ENCODE measurements at places on chromosomes 3 and 15.

DNA sequence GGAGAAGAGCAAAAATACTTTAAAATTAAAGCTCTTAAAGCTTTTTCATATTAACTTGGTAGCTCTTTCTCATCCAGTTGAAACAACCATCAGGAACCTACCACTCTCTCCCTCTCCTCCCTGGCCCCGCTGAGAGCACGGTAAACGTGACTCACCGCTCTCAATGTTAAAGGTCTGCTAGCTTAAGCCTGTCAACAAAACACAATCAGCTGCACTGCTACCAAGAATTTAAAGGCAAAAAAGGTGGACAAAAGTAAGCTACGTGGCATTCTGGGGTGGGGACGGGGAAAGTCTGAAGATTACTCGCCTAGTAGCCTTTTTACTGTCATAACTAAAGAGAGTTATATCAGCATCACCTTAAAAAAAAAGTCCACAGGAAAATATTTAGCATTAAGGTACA lies 8.4 kb upstream of the GP5 start:
- DNase-seq: no peak

- no peak for DNase-seq
Measured at GRCh38 chr3:192060160-192060781, 599.3 kb downstream of the PYDC2 start.

DNA sequence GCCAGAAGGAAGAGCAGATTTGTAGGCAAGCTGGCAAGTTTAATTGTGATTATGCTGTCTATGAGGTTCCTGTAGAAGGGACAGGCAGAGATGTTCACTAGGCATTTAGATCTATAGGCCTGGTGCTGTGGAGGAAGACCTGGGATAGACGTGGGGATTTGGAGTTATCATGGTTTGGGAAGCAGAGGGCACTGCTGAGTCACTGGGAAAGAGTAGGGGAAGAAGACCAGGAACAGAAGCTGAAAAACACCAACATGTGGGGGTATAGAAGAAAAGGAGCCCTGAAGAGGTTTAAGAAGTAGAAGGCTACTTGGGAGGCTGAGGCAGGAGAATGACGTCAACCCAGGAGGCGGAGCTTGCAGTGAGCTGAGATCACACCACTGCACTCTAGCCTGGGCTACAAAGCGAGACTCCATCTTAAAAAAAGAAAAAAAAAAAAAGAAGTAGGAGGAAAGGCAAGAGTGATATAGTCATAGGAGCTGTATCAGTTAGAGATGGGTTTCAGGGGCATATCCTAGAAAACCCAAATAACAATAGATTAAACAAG lies 19.3 kb downstream of the GRK7 start:
- DNase-seq: no peak

- no peak for DNase-seq
Measured at GRCh38 chr3:191094057-191094845, 104.8 kb upstream of the OSTN start.

DNA sequence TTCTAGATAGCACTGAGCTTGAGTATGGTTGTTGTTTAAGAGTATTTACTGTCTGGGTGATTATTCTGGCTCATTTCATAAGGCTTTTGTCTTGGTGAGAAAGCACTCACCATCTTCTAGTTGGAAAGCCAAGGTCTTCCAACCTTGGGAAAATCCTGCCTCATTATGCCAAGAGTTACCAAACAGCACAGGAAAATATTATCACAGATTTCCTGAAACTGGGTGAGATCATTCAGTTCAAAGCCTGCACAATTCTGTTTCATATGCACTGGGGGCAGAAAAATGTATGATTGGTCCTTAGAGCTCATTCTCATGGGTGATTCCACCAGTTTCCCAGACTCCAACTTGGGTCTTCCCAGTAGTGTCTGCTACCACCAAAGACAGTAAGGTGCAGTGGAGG lies 291.8 kb downstream of the RORA start:
- no peak for DNase-seq

DNA sequence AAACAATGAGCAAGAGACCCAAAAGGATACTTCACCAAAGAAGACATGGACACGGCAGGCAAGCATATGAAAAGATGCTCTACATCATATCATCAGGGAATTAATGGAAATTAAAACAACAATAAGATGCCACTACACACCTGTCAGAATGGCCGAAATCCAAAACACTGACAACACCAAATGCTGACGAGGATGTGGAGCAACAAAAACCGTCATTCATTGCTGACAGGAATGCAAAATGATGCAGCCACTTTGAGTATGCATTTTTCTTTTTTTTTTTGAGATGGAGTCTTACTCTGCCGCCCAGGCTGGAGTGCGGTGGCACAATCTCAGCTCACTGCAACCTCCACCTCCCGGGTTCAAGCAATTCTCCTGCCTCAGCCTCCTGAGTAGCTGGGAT lies 19.0 kb downstream of the EDC3 start:
- DNase-seq: no peak

DNA sequence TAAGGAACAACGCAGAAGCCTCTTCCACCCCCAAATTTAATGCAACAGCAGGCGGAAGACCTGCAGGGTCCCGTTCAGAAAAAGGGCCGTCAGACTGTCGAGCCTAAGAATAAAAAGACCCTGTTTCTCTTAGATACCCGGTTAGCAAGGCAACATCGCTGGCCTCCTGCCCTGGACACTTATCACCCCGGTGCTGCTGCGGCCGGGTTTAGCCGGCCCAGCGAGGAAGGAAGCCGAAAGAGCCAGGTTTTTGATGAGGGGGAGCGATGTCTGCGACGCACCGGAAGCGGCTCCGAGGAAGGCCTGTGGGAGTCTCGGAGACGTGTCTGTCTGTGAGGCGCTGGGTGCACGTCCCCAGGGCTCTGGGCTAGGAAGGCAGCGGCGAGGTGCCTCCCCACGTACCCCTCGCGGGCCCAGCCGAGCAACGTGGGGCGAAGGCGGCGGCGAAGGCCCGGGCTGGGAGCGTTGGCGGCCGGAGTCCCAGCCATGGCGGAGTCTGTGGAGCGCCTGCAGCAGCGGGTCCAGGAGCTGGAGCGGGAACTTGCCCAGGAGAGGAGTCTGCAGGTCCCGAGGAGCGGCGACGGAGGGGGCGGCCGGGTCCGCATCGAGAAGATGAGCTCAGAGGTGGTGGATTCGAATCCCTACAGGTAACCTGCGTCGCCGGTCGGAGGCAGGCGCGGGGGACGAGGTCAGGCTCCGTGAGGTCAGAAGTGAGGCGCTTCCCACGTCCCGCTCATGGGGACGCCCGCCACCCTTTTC lies at the start of gene UBA5:
UBA5 (plus strand) TSS at position 278 of the 759 bp plus-strand sequence; CDS start at position 487, 209 bp downstream.
- DNase-seq: peak; percentile 79

DNA sequence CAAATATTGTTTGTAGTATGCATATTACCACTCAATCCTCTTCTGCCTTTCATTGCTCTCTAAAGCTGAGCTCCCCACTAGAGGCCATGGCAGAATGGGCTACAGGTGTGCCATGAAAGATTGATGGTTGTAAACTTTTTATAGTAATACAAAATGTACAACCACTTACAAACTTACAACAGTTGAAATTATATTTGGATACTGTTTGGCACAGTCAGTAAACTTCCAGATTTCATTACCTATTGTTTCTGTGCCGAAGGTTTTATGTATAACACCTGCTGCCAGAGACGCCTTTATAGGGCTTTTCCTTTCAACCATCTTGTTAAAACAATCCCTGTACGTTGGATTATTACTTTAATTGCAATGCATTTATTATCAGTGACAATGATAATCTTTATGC lies 7.0 kb downstream of the ROPN1 start:
- no peak for DNase-seq

DNA sequence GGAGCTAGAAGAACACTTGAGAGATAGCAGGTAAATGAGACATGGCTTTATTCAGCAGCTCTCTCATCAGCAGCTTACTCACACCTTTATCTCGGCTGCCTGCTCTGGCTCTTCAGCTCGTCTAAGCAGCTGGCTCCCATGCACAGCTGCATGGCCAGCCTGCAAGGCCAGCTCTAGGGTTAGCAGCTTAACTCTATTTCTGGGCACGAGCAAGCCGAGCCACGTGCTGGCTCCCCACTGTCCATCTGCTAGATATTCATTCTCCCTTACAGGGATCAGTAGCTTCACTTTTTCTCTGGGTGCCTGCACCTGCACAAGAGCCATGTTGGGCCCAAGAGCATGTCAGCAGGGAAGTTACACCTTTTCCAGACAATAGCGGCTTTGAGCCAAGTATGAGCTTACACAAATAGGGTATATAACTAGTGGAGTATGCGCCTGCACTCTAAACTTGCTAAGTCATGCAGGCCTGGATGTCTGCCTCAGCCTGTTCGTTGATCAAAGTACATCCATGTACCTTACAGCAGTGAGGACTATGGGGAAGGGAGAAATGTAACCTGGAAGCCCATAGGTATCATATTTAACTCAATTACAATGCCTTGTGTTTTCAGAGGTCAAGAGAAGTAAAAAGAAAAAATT lies 174.9 kb upstream of the SNTN start:
- DNase-seq: no peak

DNA sequence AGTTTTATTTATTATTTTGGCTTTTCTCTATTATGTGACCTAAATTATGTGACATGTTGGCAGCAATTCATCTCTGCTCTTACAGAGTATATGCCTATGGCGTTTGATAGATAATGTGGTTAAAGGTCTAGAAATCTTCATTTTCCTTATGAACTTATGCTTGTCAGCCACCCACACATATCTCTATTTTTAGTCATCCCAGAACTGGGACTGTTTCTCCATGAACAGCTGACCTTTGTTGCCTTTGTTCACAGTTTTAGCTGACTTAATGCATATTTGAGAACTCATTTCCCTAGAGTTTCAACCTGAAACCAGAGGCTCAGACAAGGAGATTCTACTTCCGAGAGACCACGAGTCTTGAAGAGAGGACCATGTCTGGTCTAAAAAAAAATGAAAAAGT lies 176.5 kb downstream of the RAP2B start:
- no peak for DNase-seq

DNA sequence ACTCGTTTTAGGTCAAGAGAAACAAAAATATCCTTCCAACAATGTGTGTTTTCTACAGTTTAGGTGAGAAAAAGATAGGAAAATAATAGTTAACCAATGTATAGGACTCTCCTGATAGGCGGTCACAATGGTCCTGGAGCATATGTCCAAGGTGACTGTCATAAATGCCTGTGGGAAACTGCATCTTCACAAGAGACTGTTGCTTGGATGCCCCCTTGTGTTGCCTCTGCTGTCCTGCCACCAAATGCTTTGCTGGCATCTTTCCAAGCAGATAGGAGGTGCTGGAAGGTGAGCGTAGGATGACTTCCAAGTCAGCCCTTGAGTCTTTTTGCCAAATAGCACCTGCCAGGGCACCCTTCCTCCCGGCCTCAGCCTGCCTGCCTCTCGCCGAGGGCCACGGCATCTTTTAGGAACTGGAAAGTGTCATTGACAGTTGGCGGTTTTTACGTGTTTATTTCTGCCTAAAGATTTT lies 24.1 kb upstream of the SACM1L start:
- peak; percentile 74 for DNase-seq

GRCh38 chr3:156808025-156808424 lies 18.1 kb upstream of the LEKR1 start:
- no peak for DNase-seq

- no peak for DNase-seq
Measured at GRCh38 chr3:111227216-111227615, 155.6 kb downstream of the NECTIN3 start.

DNA sequence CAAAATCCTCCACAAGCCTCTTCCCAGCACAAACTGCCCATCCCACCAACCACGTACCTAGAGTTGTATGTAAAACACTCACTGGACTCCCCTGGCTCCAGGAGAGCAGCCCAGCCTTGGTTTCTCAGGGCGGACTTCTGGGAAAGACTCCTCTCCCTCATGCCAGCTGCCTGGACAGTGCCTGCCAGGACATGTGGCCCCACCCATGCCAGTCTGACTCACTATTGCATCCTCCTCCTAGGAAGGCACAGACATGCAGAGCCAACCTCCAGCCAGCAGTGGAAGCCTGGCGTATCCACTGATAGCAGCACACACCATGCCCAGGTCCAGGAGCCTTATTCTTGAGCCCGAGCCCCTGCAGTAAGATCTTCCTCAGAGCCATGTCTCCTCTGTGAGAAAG lies 8.6 kb downstream of the PKM start:
- no peak for DNase-seq

GRCh38 chr3:33391255-33391995 lies 48.8 kb downstream of the UBP1 start:
- no peak for DNase-seq

GRCh38 chr3:53858096-53858741 lies 11.9 kb downstream of the IL17RB start:
- DNase-seq: no peak

GRCh38 chr3:175212896-175213295 lies 353.8 kb downstream of the NAALADL2 start:
- no peak for DNase-seq

DNA sequence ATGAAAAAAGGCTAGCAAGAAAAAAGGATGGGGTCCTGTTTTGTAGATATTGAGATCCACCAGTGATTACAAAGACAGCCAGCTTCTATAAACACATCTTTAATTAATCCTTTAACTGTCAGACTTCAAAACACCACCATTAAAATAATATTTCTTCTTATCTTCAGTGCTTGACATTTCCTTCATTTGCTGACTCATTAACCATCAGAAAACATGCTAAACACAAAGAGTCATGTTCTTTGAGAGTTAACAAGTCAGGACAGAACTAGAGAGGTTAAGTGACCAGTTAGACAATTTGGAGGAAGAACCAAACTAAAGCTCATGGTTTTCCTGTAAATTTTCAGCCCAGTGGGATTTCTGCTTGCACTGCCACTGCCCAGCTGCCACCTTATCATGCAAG lies 111.4 kb downstream of the MEIS2 start:
- DNase-seq: no peak

DNA sequence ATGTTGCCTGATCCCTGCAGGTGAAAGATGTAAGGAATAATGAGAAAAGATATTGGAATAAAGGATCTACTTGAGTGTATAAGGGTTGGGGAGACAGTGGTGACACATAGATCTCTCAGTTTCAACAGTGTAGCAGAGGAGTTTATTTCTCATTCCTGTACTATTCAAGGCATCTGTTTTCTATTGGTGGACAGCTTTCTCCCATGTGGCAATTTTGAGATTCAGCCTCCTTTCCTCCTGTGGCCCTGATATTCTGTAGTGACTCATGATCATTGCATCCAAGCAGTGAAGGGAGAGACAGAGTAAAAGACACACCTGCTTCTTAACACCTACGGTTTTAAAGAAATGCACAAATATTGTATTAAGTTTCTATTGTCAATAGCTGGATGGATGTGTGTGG lies 327.6 kb downstream of the GRM7 start:
- DNase-seq: no peak

DNA sequence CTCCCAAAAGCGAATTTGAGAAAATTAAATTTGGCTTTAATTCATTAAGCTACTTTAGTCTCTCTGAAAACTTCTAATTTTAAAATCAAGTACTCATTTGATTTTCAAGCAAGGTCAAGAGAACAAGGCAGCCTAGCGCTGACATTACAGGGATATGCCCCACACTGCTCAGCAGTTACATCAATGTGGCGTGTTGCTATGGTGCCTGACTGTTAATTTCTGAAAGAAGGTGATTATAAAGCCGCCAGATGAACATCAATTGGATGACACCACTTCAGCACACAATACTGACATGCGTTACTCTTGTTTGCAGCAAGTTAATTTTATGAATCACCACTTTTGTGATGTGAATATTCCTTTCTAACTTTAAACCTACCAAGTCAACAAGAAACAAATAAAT lies 284.4 kb downstream of the FOXP1 start:
- DNase-seq: no peak

Data from Kasumi-1 (cell line).